Activated naive CD8-positive, alpha-beta T cell treated with anti-CD3 and anti-CD28 coated beads, Interleukin-2, amount 10 ng/mL, durations not matched to agents 7 days and 5 days (primary cell): ENCODE measurements at places on chromosomes 5 and 9. TPM values are rescaled to one million over a fixed set of nuclear protein-coding genes. Genes with fewer than 3 reads are reported as not detected.

NADK2 gene
- 17.3 TPM for total RNA-seq

DNM1 gene
- 1.4 TPM for total RNA-seq

ANKRD33B gene
- total RNA-seq = 4.4 TPM

FOXI1 gene
- not detected for total RNA-seq

ISCA1 gene
- 24.5 TPM for total RNA-seq

GNA14 gene
- total RNA-seq = not detected

SV2C gene
- 0.03 TPM for total RNA-seq

SLC2A6 gene
- 6.3 TPM for total RNA-seq

PTTG1 gene
- 118 TPM for total RNA-seq

FOXD4L6 gene
- 0.28 TPM for total RNA-seq

AK8 gene
- not detected for total RNA-seq

SPATA31D1 gene
- total RNA-seq = not detected

SHROOM1 gene
- 4.0 TPM for total RNA-seq

STKLD1 gene
- 0.17 TPM for total RNA-seq

WDR38 gene
- not detected for total RNA-seq

ZCCHC10 gene
- total RNA-seq = 24.5 TPM

GPSM1 gene
- total RNA-seq = 5.0 TPM

MLANA gene
- total RNA-seq = not detected

NME5 gene
- total RNA-seq = not detected

OR1Q1 gene
- not detected for total RNA-seq
